ENCODE measurements at places on chromosomes 5 and 9.

GRCh38 chr9:68603371-68603770, 62.7 kb upstream of the TMEM252 start:
- no peak for DNase-seq

DNA sequence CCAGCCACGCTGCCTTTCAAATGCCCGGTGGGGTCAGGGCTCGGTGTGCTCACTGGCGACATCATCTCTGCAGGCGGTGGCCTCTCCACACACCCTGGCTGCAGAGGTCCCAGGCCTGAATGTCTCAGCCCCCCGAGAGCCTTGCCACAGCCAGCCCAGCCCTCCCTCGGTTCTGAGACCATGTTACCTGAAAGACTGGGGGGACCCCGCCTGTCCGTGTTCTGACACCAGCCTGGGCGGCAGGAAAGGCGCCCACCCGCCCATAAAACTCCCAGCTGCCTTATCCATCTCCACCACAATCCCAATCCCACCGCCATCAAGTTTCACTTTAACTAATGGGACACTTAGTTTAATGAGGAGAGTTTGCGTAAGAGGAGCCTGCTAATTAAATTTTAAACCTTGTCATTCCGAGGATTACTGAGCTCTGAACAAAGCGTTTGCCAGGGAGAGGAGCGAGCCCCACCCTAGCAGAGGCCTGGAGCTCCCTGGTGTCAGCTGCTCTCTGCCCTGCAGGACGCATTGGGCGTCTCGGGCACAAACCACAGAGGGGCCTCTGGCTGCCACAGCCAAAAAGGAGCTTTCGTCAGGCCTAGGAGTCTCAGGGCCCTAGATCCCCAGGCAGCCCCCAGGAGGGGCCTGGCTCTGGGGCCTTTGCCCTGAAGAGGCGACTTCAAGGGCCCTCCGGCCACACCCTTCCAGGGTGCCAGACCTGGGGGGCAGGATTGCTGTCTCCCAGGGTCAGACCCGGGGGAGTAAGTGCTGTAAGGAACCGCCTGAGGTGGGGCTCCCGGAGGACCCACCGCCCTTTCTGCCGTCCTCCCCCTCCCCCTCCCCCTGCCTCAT, 15.3 kb downstream of the LHX3 start:
- no peak for DNase-seq

DNA sequence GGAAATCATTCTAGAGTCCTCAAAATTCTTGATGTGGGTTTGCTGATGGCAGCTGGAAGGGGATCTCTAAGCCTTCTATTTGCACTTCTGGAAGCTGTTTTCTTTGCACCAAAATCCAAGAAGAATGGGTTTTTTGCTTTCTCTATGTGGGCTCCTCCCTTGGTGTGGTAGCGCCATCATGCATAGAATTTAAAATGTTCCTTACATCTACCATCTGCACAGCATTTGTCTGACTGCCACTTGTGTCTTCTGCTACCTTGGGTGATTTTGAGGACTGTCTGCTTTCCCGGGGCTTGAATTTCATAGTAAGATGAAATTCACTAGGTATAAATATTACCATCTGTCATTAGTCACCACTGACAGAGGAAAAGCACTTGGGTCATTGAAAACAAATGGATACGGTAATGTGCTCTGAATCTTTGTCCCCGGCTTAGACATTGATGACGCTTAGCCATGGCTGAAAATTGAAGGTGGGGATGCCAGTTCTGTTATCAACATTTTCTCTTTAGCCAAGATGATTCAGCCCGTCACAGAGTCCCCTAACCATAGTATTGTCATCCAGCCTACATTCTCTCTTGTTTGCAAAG, 30.0 kb downstream of the SNX30 start:
- DNase-seq: no peak

DNA sequence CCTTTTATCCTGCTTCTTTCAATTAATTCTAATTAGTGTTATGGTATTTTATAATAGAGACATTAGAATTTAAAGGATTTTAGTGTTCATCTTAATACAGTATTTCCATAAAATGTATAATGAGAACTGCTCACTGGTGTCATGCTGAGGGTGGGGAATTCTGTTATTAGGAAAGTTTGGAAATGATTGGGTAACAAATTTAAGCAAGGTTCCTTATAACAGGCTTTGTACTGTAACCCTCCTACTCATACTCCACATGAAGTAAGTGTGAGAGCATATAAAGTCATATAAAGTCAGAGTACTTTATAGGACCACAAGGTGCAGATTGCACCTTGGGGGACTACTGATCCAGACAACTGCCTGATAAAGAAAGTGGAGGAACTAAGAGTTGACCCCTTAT, 42.2 kb downstream of the SV2C start:
- DNase-seq: no peak

GRCh38 chr5:40560474-40561110, 119.1 kb upstream of the PTGER4 start:
- DNase-seq: no peak
